ENCODE measurements at places on chromosomes 11 and 22.

GRCh38 chr11:65047581-65048422 is 6.8 kb downstream of the SAC3D1 start:
- DNase-seq = peak; percentile 60

GRCh38 chr11:45161252-45162063 is 15.0 kb downstream of the PRDM11 start:
- DNase-seq = peak; percentile 21

- DNase-seq = no peak
Measured at GRCh38 chr11:63766531-63767235, 1.9 kb downstream of the ZFTA start.

DNA sequence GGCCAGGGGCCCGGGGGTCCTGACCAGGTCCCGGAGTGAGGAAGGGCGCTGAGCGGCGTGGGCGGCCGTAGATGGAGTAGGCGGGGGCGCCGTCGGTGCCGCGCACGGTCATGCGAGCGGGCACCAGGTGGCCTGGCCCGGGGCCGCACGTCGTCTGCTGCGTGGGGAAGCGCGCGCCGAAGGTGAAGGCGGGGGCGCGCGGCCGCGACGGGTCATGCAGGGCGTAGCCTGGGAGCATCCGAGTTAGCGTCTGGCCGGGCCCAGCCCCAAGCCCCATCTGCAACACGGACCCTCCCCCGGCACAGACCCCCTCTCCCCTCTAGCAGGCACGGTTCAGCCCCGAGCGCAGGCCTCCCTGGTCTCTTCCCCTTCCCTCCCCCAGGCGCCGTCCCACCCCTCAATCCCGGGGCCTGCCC is 1.7 kb upstream of the TYMP start:
- peak; percentile 84 for DNase-seq

GRCh38 chr11:34165786-34166555 is 60.5 kb downstream of the NAT10 start:
- DNase-seq = no peak

GRCh38 chr11:122105044-122105758 is 10.8 kb downstream of the BLID start:
- no peak for DNase-seq

DNA sequence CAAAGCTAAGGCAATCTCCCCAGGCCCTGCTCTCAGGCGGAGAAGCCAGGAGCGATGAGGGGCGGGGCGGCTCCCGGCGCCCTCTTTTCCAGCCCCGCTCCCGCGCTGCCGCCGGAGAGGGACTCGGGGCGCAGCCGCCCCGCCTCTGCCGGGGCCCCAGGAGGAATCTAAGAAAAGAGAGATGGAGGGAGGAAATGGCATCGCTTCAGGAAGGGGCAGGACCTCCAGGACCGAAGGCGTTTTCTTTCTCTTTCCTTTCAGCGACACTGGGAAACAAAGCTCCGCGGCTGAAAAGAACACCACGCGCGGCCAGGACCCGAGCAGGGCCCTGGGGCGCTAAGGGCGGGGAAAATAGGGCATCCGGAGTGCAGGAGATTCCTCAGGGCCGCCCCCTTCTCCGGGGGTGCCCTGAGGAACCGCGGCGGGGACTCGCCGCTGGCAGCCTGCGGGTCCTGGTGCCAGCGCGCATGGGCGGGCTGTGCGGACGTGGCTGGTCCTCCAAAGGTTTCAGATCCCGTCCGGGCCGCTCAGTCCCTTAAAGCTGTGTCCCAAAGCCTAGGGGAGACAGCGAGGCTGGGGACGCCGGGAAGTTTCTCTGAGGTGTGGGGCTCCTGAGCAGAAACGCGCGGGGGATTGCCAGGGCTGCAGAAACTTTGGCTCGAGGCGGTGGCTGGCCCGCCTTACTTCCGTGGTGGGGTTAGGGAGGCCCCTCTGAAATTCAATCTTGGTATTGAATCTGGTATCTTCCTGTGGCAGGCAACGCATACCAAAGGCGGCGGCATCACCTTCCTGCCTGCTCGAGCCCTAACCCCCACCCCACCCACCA is 2.8 kb upstream of the BSX start:
- peak; percentile 42 for DNase-seq

- no peak for DNase-seq
Measured at GRCh38 chr11:69140635-69141034, 15.1 kb upstream of the SMIM38 start.

GRCh38 chr11:67118181-67118766 is 789 bp upstream of the KDM2A start:
- peak; percentile 78 for DNase-seq

- peak; percentile 47 for DNase-seq
Measured at GRCh38 chr11:119196833-119197483, 9.2 kb upstream of the CBL start.

DNA sequence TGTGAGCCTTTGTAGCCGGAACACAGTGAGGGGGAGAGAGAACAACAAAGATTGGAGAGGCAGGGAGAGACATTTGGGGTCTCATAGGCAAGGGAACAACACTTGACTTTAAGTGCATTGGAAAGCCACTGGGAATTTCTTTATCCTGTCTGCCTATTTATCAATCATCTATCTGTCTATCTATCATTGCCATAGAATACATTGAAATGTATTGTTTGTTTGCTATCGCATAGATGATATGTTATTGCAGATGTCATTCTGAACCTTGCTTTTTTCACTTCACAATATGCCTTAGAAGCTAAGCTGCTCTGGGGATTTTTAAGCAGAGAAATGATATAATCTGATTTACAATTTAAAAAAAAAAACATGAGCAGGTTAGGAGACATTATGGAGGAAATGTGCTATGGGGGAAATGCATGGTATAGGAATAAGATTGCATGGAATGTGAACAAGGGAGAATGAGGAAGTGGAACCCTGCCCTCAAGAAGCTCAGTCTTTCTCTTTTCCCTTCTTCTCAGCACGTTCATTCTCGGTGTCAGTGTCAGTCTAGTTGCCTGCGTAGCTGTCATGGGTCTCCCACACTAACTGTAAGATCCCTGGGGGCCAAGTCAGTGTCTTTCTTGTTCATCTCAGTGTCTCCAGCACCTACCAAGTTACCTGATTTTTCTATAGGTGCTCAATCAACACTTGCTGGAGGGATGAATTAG is 158.7 kb upstream of the ARHGAP20 start:
- DNase-seq = no peak

DNA sequence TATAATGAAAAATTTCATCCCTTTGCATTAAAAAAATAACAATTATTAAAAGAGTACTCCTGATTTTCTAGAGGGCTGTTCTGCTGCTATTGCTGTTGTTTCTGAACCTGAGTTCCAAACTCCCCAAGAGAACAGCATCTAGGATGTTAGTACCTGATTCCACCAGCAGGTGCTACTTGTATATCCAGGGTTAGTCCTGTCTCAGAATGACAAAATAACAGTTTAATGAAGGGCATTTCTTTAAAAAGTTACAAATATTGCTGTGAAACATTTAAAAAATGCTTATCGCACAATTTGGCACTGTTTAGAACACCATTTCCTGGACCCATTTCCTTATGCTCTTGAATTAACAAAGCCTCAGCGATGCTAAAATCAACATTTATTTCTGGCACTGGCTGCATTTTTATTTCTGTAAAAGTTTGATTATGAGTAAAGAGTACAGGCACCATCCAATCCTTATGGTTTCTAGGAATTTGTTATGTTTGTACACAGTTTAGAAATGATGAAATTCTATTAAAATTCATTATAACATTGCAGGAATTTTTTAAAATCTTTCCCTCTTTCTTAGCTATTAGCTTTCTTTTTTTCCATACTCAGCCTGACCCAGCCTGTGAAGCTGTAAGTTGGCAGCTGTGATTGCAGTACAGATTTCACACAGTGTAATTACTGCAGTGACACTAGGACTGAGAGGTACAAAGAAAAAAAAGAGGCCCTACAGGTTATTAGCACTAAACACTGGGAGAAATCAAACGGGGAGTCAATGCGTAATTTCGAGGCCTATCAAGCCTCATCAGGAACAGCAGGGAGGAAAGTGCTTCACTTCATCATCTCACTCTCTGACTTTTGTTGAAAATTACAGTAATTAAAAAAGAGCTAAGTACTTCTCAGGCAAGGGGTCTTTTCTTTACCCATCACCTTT is 208.8 kb downstream of the DCDC1 start:
- no peak for DNase-seq

GRCh38 chr11:46393231-46393616 is 1.6 kb upstream of the CHRM4 start:
- no peak for DNase-seq

DNA sequence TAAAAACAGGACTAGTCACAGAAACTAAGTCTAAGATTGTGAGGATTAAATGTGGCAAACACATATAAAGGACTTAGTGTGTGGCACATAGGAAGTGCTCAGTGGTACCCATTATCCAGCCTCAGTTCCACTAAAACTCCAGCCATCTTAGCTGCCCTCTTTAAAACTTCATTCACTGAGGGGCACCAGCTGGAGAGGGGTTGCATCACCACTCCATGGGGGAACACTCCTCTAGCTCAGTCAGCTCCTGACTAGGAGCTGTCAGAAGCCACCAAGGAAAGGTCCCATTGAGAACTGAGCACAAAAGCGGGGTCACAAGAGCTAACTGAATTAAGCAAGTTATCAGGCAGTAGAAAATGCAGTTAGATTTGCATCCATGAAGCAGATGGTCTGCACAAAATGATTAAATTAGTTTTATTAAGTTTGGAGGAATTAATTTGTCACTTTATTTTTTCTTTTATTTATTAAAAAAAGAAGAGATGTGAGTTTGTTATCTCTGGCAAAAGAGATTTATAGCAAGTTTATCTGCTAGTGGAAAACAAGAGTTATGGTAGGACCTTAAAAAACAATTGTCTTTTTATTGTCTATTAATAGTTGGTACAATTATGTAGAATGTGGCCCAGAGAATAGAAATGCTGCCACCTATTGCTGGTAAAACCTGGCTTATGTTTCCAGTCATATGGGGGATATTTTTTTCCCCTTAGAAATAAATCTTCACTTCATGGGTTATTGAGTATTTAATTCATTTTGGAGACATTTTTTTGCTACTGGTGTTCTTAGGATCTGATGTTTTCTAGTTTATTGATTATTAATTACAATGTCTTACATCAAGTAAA is 95.7 kb downstream of the NAV2 start:
- DNase-seq = no peak

GRCh38 chr11:64510759-64511158 is 80.3 kb upstream of the SLC22A12 start:
- DNase-seq = no peak

DNA sequence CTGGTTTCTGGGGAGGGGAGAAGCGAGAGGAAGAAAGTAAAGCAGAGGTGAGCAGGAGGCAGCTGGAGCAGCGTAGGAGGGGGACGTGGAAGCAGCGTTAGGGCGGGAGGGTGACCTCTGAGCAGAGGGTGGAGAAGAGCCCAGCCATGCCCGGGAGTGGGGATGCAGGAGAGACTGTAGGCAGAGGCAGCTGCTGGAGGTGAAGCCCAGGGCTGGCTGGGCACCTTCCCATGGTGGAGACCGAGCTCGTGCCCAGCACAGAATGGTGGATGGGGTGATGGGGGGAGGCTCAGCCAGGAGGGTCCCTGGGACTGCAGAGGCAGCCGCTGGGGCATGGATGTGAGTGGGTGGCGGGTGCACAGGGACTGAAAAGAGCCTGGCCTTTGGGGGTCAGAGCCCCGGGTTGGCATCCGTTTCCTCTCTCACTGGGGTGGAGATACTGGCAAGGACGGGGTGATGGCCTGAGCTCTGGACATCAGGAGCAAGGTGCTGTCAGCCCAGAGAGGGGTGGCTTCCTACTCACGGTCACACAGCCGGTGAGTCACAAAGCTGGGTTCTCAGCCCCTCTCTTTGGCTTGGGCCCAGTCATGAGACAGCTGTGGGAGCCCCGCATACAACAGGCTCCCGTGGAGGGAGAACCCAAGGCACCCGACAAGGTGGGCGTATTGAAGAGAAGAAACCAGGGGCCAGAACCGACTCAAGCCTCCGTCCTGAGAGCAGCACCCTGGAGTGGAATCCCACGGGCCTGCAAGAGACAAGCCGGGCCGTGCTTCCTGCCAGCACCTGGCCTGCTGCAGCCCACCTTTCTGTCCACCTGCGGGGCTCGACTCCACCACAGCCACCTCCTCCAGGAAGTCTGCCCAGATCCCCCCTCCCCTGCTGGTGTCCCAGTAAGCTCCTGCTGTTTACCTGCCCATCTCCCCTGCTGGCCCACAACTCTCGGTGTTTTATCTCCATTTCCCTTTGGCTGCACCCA is 45.8 kb upstream of the FGF3 start:
- DNase-seq = no peak

DNA sequence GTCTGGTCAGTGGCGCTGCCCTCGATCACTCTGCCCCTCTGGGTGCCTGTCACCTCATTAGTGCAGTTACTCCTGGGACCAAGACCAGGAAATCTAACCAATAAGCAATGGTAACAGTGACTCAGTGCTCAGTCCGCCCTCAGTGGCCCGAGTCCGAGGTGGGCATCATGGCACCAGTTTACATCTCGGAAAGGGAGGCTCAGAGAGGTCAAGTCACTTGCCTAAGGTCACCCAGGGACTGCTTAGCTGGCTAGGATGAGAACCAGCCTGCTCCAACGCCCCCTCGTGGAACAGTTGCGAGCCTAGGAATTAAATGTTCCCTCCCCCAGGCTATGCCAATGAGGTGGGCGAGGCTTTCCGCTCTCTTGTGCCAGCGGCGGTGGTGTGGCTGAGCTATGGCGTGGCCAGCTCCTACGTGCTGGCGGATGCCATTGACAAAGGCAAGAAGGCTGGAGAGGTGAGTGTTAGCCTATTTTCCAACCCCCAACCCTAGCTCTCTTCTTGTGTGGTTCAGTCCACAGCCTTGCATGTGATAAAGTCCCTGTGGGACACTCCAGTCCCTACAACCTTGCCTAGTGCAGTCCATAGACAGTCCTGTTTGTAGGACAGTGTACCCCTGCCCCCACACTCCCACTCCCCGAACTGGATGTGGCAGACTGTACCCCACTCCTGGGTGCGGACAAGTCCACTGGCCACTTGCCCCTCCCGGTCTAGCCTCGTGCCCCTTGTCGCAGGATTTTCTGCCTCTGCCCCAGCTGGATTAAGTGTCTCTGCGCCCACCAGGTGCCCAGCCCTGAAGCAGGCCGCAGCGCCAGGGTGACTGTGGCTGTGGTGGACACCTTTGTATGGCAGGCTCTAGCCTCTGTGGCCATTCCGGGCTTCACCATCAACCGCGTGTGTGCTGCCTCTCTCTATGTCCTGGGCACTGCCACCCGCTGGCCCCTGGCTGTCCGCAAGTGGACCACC is 1.1 kb downstream of the MTFP1 start:
- DNase-seq = peak; percentile 90

GRCh38 chr11:95252586-95252985 is 21.6 kb upstream of the SESN3 start:
- no peak for DNase-seq

GRCh38 chr11:64234647-64235379 is 429 bp downstream of the VEGFB start:
- DNase-seq = peak; percentile 75

GRCh38 chr22:26651815-26652214 is 5.6 kb upstream of the MIAT start:
- DNase-seq = no peak
